Sigmoid colon (tissue), 7 donors: ENCODE measurements at places on chromosomes 4 and X. TPM values are rescaled to one million over a fixed set of nuclear protein-coding genes. Genes with fewer than 3 reads are reported as not detected.

Gene HSPA4L
- polyA plus RNA-seq: 1.5 TPM

Gene CENPVL2
- polyA plus RNA-seq: not detected

Gene XKRX
- polyA plus RNA-seq: 0.23 TPM

Gene ERAS
- polyA plus RNA-seq: 0.12 TPM

Gene TENM3
- polyA plus RNA-seq: 0.60 TPM

Gene TET2
- 3.2 TPM for polyA plus RNA-seq
